ENCODE measurements at places on chromosomes 1 and 21. TPM values are rescaled to one million over a fixed set of nuclear protein-coding genes. Genes with fewer than 3 reads are reported as not detected.

Gene KTI12
- total RNA-seq: 15.2 TPM

Gene SARS1
- total RNA-seq: 100 TPM

Gene DPT
- total RNA-seq: not detected

Gene FCN3
- not detected for total RNA-seq

Gene HEYL
- 4.0 TPM for total RNA-seq

Gene LCE6A
- total RNA-seq: not detected

Gene TDRD5
- not detected for total RNA-seq

Gene SOAT1
- 34.9 TPM for total RNA-seq

Gene GNG4
- total RNA-seq: 13.0 TPM

Gene MMEL1
- total RNA-seq: 0.08 TPM

Gene IER5
- 30.5 TPM for total RNA-seq

Gene FCRL2
- not detected for total RNA-seq

Gene BRDT
- total RNA-seq: not detected

Gene RIT1
- total RNA-seq: 19.9 TPM

Gene MRPL39
- total RNA-seq: 33.2 TPM

Gene CYP4Z1
- total RNA-seq: not detected

Gene IQGAP3
- 17.9 TPM for total RNA-seq

Gene KCNN3
- total RNA-seq: 0.02 TPM

Gene ATF6
- 14.1 TPM for total RNA-seq

Gene RUNX3
- 7.0 TPM for total RNA-seq

Gene C1orf115
- total RNA-seq: 4.5 TPM

Gene LIN28A
- not detected for total RNA-seq

Gene AQP10
- not detected for total RNA-seq

Gene VASH2
- total RNA-seq: 3.1 TPM

Gene HSPB7
- total RNA-seq: 0.05 TPM

Gene LGALS8
- total RNA-seq: 35.2 TPM

Gene PCP4L1
- not detected for total RNA-seq

Gene SPRR5
- not detected for total RNA-seq

Gene RGS16
- 0.16 TPM for total RNA-seq

Gene SH2D2A
- total RNA-seq: 2.5 TPM

Gene CFAP57
- total RNA-seq: 0.45 TPM

Gene FLG
- not detected for total RNA-seq

Gene SYT6
- total RNA-seq: 0.31 TPM

Gene TCHH
- 0.33 TPM for total RNA-seq

Gene ACKR1
- total RNA-seq: not detected

Gene NBPF4
- total RNA-seq: 0.07 TPM

Gene WNT9A
- 5.0 TPM for total RNA-seq

Gene ATXN7L2
- total RNA-seq: 1.8 TPM

Gene KAZN
- total RNA-seq: 4.7 TPM

Gene RGS8
- not detected for total RNA-seq

Gene CDK18
- total RNA-seq: 0.97 TPM

Gene FAAH
- 0.88 TPM for total RNA-seq

Gene NEXN
- 11.0 TPM for total RNA-seq

Gene RNU1-4
- total RNA-seq: not detected

Gene SUSD4
- 0.67 TPM for total RNA-seq

Gene TMEM125
- not detected for total RNA-seq

Gene TMPRSS2
- 0.08 TPM for total RNA-seq

Gene CLCA1
- not detected for total RNA-seq

Gene DNAH14
- total RNA-seq: 16.2 TPM

Gene S1PR1
- 0.22 TPM for total RNA-seq

Gene MNDA
- not detected for total RNA-seq

All from A549 treated with dexamethasone at 1 μM for 4 hours (cell line).